NAMALWA (cell line): ENCODE measurements at places on chromosomes 4 and X.

DNA sequence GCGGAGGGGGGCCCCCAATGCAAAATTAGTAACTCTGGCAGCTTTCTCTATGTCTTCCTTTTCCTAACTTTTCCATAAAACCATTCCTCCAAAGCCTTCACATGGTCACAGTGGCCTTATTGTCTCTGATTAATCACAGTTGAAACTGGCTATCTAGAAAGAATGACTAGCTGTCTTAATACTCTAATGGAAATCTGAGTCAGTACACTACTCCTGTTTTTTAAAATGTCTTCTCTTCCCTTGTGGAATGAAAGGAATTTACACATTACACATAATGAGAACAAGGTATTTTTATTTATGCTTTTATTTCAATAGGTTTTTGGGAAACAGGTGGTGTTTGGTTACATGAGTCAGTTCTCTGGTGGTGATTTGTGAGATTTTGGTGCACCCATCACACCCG, 66.3 kb upstream of the PUDP start:
- DNase-seq = no peak

DNA sequence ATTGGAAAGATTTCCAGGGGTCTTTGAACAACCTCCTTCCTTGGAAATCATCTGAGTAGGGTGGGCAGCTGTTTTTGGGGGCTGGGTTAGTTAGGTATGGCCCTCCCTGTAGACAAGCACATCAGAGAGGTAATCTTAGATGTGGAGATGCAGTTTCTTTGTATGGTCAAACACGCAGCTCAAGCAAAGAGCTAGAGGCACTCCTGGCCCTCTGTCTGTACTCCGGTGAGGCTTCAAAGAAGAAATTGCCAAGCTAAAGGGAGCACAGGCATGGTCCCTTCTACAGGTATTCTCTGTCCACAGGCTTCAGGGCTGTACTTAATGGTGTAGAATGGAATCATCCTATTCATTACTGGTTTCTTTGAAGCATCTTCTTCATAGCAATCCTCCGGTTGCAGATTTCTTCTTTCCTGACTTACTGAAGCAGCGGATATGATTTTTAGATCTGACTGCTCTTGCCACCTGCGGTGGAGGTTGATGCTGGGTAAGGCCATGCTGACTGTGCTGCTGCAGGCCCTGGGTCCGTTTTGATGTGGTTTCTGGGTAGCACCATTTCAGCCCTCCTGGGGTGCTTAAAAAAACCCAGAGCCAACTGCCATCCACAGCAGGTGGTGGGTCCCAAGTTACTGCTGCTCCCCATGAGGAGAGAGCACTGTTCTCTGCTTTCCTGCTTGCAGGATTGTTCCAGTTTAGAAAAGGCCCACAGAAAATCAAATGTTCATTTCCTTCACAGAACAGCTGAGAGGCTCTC, 318.9 kb upstream of the GATB start:
- peak; percentile 66 for DNase-seq

GRCh38 chrX:135977611-135978010, 3.8 kb upstream of the MMGT1 start:
- DNase-seq = no peak

DNA sequence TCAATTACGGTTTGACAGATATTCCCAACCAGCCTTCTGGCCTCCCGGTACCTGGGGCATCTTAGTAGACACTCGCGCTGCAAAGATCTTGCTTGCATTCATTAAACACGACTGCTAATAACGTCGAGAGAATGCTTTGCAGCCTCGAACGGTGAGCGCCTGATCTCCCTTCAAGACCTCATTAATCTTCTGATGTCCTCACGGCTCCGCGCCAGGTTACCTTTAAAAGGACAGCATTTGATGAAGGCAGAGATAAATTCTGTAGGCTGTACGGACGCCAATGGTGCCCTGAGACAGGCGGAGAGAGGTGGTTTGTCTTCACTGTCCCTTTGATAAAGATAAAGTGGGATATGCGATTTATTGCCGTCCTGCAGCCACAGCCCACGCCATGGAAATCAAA, 64.2 kb downstream of the SHOX start:
- DNase-seq = no peak

- no peak for DNase-seq
Observed at GRCh38 chrX:110218591-110218990, 99.3 kb downstream of the AMMECR1 start.

DNA sequence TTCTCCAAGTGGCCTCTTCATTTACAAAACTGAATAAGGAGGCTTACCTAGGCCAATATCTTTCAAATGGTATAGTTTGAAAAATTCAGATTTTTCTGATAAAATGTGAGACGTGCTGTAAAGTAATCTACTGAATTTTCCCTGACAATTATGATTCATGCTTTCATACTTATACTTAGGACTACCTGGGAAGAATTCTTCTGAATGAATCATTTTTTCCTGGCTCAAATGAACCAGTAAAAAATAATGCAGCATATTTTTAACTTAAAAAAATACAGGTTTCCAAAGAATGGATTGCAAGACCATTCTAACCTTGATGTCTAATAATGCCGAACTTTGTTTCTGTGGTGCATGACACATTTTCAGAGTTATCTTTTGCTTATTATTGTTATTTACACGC, 375.4 kb downstream of the ZNF674 start:
- DNase-seq = no peak

DNA sequence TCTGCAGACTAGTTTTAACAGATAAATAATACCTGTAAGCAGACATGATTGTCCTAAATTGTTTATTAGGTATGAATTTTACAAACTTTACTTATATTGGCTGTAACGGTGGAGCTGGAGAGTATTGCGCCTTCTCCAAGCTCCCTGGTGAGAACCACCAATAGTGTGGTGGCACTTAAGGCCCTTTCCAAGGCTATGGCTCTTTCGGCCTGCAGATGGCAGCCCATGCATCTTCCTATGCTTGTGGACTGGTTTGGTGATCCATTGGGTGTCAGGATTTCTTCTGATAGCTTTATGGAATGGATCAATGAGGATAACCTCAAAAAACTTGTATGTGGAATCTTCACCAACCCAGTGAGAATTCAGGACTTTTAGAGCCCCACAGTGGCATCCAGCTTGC, 7.8 kb downstream of the LARP1B start:
- peak; percentile 59 for DNase-seq

GRCh38 chr4:86848732-86849619, at the start of gene SLC10A6:
Gene SLC10A6 (minus strand): TSS chr4:86849384. CDS start chr4:86849115, 269 bp downstream.
- DNase-seq = no peak

- no peak for DNase-seq
Observed at GRCh38 chr4:137993232-137993631, 248.9 kb downstream of the SLC7A11 start.

- DNase-seq = peak; percentile 67
Observed at GRCh38 chrX:132022198-132022966, 720 bp upstream of the STK26 start.

DNA sequence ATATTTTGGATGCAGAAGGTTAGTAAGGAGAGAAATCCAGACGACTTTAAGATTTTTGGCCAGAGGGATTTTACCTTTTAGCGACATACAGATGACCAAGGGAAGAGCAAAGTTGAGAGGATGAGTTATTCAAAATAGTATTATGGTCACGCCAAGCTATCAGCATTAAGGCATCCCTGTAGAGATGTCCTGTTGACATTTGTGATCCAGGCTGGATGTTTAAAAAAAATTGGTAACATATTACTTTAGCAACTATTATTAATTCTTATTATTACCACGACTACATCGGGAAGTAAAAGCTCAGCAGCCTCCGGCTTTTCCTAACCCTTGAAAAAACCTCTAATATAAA, 562 bp upstream of the OSTC start:
- DNase-seq = no peak

GRCh38 chr4:780716-781492, 45.0 kb downstream of the CPLX1 start:
- DNase-seq = no peak

- DNase-seq = no peak
Observed at GRCh38 chr4:183437452-183437851, 7.0 kb upstream of the CDKN2AIP start.

GRCh38 chrX:19775830-19776485, 111.4 kb downstream of the SH3KBP1 start:
- DNase-seq = no peak

GRCh38 chrX:76420237-76420636, 7.3 kb upstream of the MAGEE1 start:
- DNase-seq = peak; percentile 2

- DNase-seq = no peak
Observed at GRCh38 chr4:40617872-40618271, 11.8 kb downstream of the RBM47 start.

DNA sequence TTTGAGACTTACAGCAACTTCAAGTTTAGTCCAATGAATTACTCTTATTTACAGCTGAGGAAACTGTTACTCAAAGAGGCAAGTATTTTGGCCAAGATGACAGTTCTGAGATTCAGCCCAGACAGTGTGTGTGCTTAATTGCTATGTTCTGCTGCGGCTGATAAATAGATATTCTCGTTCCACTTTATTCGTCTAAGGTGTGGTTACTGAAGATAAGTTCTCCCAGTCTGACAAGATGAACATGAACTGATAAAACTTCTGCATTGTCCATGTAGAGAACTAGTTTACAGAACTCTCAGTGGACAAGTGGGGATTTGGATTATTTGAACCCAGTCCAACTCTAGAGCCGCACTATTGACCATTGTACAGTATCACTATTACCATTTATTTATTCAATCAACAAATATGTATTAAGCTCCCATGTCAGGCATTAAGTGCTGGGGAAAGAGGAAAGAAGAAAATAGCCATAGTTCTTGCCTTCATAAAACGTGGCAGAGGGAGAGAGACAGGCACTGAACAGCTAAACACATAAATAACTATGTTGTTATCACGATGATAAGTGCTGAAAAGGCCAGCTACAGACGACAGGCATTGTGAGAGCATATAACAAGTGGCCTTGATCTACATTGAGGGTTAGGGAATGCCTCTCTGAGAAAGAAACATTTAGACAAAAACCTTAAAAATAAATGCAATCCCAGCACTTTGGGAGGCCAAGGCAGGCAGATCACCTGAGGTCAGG, 4.0 kb upstream of the DHX15 start:
- no peak for DNase-seq
